GM03348 (cell line): ENCODE measurements at places on chromosomes 6 and 20.

DNA sequence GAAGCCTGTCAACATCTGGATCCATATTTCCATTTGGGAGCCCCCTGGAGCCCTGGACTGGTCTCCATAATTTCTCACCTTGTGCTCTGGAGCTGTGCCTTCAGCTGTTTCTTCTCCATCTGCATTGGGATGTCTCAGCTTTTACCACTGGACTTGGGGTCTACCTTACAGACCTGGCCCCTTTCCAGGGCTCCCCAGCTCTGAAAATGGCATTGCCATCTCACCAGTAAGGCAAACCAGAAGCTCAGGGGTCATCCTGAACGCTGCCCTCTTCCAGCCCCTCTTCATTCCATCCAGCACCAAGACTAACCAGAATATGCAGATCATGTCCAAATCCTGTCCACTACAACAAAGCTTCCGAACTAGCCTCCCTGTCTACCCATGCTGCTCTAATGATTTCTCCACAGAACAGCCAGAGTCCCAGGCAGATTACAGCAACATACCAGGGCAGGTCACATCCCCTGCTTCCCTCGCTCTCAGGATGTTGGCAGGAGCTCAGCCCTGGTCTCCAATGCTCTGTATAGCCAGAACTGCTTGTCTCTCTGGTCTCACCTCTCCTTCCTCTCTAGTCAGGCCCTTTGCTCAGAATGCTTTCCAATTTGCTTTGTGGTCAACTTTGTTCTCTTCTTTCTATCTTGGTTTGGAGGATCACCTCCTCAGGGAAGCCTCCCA is 17.7 kb upstream of the NNAT start:
- no peak for DNase-seq

- no peak for DNase-seq
Observed at GRCh38 chr6:36752187-36752885, 54.7 kb downstream of the RAB44 start.

DNA sequence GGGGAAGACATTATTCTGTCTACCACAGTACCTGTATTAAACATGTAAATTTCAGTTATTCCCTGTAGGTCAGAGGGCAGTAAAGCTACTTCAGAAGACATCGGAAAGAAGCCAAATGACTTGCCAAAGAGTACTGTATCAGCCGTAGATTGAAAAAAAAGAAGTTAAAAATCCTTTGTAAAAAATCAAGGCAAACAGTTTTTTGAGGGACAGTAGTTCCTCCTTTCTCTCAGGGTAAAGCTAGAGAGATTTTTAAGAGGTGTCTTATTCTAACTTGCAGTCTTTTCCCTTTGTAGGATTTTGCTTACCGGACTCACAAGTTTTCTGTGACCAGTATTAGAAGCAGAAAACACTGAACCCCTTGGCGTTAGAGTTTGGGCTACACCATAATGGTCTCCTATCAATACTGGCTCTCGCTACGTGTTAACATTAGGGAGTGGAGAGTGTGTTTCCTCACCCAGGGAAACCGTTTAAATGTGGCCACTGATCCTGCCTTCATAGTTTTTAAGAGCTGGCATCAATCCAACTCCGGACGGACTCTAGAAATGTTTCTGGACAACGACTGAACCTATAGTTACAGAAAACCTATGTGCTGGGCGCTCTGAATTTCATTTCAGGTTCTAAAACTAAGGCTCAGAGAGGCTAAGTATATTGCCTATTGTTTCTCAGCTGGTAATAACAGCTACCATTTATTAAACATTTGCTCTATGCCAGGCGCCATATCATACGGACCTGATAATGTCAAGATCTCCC is 1.3 kb upstream of the ASXL1 start:
- DNase-seq: no peak

GRCh38 chr6:52362443-52363227 is 684 bp downstream of the PAQR8 start:
- peak; percentile 55 for DNase-seq

DNA sequence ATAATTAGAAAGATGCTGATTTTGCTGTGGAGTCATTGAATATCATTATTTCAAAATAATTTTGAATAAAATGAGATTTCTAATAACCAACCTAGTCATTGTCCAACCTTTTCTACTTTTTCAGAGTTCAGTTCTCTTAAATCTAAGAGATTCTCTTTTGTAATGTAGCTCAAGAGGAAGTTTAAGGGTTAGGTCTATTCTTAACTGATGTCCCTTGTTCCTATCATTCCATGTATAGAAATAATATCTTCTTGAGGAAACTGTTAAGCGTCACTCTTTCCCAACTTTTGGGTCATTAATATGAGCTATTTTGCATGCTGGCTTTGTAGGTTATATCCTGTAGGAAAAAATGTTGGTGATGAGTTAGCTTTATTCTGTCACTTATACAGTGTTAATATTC is 27.0 kb downstream of the RNF144B start:
- DNase-seq: no peak

GRCh38 chr20:41309817-41310216 is 7.7 kb downstream of the ZHX3 start:
- DNase-seq: peak; percentile 65

GRCh38 chr6:91476000-91476399 is 889.1 kb upstream of the MAP3K7 start:
- DNase-seq: no peak
